ENCODE measurements at places on chromosomes 6 and 20.

GRCh38 chr20:63310265-63310991, 17.4 kb downstream of the COL20A1 start:
- no peak for DNase-seq

- DNase-seq: no peak
Measured at GRCh38 chr20:4864311-4864752, 137.0 kb downstream of the SLC23A2 start.

DNA sequence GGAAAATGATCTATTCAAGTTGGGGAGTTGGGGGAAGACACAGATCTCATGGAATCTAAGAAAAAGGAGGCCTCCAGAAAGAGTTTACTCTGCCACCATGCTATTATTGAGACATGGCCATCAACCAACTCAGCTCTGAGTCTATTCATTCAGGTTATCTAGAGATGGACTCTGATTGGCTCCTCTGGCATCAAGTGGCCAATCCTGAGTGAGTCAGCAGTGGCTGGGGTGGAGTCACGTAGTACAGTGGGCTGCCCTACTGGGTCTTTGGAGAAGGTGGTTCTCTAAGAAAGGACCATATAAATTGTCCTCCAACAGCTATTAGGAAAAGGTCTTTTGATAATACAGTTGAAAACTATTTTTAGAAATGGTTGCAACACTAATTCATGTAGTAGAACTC, 42.1 kb downstream of the LYRM2 start:
- DNase-seq: no peak

GRCh38 chr20:51579137-51579536, 36.6 kb upstream of the NFATC2 start:
- DNase-seq: no peak

DNA sequence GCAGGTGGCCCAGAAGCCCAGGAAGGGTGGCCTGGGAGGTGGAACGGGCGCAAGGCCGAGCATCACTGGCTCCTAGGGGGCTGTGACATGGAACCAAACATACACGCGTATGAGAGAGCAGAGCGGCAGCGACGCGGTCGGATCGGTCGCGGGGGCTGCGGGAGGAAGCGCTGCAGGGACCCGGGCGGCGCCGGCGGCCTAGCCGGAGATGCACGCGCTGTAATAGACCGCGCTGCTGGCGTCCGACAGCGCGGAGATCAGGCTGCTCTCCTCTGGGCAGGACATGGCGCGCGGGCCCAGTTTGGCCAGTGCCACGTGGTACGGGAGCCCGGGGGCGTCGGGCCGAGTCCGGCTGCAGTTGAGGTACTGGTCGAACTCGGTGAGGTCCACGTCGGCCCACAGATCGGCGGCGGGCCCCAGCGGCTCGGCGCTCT, 1.5 kb downstream of the SOX18 start:
- DNase-seq: no peak

DNA sequence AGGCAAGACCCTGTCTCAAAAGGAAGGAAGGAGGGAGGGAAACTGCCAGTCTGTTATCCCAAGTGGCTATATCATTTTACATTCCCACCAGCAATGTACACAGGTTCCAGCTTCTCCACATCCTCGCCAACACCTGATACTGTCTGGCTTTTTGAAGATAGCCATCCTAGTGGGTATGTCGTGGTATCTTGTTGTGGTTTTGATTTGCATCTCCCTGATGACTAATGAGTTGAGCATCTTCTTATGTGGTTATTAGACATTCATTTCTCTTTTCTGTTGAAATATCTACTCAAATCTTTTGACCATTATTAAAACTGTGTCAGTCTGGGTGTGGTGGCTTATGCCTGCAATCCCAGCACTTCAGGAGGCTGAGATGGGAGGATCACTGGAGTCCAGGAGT, 47.9 kb upstream of the ARID1B start:
- no peak for DNase-seq

DNA sequence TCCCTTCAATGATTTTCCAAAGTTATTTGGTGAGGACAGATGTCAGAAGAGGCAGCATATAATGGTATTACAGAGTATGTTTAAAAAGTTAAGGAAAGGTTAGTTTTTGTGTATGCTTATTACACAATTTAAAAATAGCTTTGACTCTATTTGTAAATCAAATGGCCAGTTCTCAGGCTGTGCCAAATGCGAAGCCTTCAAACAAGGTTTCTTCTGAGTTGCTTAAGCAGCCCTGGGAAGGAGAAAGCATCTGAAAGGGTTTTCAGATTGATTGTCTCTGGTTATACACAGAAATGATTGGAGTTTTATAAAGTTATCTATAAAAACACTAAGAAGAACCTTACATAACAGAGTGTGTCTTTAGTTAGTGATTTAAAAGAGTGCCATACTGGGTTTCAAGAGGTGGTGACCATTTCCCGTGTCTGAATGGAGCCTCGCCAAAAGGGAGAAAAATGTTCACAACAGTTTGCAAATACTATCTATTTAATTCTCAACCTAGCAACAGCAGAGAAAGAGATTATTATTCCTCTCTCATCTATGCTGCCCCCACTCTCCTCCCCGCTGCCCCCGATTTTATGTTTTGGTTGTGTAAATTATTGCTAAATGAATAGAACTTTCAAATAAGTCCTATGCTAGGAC, 16.7 kb downstream of the CD109 start:
- DNase-seq: no peak

GRCh38 chr6:33838983-33839382, 35.2 kb upstream of the MLN start:
- no peak for DNase-seq

GRCh38 chr6:35049900-35050756, 91.0 kb downstream of the TCP11 start:
- no peak for DNase-seq

DNA sequence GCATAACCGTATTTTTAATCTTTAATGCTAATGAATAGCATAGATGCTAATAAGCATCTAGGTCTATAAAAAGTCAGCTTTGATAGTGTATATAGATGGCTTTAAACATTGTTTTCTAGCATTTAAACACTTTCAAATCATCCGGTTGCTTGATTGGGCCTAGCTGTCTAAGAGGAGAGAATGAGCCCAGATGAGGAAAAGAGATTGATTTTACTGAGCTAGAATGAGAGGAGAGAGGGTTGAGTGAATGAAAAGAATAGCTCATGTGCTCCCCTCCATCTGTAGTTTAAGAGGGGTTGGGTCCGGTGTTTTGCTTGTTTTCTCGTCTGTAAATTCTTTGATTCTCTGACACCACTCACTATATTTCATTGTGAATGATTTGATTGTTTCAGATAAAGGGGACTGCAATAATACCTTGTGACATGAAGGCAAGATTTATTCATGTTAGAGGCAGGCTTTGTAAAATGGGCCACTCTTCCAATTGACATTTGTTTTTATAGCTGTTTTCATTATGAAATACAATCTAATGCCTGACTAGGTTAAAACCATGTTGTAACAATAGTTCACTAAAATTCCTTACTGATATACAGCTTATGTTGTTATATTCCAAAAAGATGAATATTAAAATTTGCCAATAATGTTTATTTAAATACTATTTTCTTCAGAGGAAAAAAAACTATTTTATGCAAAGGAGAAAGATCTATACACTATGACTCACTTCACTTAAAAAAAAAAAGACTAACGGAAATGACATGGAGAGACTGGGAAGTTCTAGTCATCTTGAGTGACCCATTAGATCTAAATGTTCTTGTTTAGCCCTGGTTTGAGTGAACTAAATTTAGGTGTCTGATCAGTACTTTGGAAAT, 3.2 kb downstream of the PTPN1 start:
- DNase-seq: no peak

DNA sequence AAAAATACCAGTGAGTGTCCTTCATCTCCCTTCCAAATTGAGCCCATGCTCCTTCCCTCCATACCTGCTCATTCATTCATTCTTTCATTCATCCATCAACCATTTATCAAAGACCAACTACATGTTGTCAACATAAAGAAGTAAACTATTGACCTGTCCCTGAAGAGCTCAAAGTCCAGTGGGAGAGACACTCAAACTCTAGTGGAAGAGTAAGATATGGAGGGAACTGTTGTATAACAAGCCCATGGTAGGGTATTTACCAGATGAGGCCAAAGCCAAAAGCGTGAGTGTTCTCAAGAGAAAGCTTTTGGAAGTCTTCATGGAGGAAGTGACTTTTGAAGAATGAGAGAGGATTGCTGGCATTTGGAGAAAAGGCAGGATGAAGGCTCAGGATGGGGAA, 163.4 kb upstream of the SPACA1 start:
- no peak for DNase-seq

- DNase-seq: no peak
Measured at GRCh38 chr20:22680031-22680740, 95.8 kb upstream of the FOXA2 start.

DNA sequence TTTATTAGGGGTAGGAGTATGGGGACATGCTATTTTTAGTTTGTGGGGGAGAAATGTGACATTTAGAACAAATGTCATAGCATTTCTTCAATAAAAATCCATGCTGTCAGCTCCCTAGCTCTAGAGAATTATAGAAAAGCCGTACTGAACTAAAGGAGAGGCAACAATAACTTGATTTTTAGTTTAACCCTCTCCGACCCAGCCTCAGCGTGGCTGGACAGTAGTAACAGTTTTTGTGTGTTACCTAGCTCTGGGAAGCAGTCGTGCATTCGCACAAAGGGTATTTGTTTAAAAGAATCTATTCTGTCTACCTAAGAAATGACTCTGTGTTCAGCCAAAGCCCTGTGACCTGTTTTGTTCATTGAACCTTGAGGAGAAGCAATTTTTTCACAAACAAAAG, 442.4 kb upstream of the SOX4 start:
- no peak for DNase-seq

DNA sequence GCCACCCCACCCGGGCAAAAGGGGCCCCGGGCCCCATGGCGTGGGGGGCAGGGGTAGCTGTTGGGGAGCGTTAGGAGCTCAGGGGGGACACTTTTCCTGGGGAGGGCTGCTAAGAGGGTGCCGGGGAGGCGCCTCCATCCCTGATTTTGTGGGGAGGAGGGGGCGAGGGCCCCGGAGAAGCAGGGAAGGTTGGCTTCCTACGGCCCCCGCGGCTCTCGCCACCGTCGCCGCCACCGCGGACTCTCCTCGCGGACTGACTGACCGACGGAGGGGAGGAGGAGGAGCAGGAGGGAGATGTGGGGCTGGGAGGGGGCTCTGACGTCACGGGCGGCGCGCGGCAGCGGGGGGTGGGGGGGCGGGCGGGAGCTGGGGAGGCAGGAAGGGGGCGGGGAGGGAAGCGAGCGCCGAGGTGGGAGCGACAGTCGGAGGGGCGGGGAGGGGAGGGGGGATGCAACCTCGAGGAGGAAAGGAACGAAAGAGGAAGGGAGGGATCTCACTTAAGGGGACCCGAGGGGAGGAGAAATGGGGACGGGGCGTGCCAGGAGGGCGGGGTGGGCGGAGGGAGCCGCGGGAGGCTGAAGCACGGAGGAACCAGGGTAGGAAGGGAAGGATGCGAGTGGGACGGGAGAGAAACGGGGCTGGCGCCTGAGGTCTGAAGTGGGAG, 5.1 kb downstream of the GABBR1 start:
- DNase-seq: peak; percentile 51

DNA sequence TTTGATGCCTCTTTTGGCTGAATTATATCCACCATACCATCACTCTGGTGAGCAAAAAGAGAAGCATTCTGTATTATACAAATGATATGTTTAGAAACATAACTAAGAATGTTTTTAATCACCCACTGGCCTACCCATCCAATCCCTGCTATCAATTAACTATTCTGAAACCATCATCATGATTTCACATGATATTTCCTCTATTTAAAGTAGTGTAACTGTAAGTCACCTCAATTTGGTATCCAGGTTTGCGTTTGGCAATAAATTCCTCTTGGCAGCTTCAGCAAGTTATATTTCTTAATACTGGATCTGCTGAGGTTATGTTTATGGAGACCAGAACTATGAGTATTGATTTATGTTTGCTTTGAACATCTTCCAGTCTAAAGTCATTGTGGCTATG, 332.1 kb downstream of the UTRN start:
- no peak for DNase-seq

GRCh38 chr6:147561726-147562125, 53.2 kb downstream of the SAMD5 start:
- no peak for DNase-seq

- DNase-seq: no peak
Measured at GRCh38 chr6:52551483-52552277, 25.2 kb downstream of the TRAM2 start.

- DNase-seq: no peak
Measured at GRCh38 chr6:88561034-88561953, 395.1 kb upstream of the CNR1 start.

- no peak for DNase-seq
Measured at GRCh38 chr6:151091571-151091970, 148.2 kb upstream of the AKAP12 start.

DNA sequence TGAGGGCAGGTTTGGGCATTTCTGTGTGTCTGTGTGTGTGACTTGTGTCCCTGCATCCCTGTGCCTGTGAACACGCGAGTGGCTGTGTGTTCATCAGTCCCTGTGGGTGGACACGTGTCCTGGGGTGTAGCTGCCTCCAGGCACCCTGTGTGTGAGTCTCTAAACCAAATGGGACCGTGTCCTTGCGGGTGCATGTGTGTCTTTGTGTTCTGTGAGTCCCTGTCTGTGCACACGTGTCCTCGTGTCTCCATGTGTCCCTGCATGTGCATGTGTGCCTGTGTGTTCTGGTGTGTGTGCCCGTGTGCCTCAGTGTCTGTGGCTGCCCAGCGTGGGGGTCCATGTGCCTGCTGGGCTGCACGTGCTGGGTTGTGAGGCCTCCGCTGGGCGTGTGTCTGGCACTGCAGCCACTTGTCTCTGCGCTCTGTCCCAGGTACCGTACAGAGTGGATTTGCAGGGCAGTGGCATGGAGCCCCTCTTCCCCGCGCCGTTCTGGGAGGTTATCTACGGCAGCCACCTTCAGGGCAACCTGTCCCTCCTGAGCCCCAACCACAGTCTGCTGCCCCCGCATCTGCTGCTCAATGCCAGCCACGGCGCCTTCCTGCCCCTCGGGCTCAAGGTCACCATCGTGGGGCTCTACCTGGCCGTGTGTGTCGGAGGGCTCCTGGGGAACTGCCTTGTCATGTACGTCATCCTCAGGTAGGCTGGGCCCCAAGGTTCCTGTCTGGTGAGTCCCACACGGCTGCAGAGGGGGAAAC, 8.2 kb upstream of the LKAAEAR1 start:
- DNase-seq: no peak
